OCI-LY7 (cell line): ENCODE measurements at places on chromosomes 11 and 22.

GRCh38 chr22:36897611-36898010 lies 15.8 kb upstream of the CSF2RB start:
- no peak for DNase-seq

DNA sequence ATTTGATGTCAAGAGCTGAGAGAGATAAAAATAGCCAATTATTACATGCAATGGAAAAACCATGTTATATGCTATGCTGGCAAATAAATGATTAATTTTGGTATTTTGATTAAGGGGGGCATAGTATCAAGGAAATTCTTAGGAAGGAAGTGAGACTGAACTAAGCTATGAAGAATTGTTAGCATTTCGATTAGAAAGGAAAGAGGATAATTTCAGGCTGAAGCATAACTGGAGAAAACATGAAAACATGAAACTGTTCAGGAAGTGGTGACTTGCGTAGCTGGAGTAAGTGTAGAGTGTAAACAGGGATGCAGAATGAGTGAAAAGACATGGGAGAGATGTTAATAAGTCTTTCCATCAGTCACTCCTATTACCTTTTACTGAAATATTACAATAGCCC lies 6.4 kb downstream of the ACRV1 start:
- no peak for DNase-seq

GRCh38 chr11:72234514-72234830 lies 9.5 kb downstream of the PHOX2A start:
- no peak for DNase-seq

DNA sequence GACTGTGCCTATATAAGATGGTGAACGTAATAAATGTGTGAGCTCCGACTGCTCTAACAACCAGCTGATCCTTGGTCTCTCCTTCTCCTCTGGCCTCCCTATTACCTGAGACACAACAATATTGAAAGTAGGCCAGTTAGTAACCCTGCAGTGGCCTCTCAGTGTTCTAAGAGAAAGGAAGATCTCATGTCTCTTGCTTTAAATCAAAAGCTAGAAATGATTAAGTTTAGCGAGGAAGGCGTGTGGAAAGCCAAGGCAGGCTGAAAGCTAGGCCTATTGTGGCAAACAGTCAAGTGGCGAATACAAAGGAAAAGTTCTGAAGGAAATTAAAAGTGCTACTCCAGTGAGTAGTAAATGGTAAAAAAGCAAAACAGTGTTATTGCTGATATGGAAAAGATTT lies 39.5 kb downstream of the HIPK3 start:
- no peak for DNase-seq

GRCh38 chr11:58497951-58498350 lies 10.0 kb downstream of the OR5B21 start:
- no peak for DNase-seq

GRCh38 chr11:43693731-43694130 lies 13.2 kb downstream of the HSD17B12 start:
- DNase-seq: no peak

DNA sequence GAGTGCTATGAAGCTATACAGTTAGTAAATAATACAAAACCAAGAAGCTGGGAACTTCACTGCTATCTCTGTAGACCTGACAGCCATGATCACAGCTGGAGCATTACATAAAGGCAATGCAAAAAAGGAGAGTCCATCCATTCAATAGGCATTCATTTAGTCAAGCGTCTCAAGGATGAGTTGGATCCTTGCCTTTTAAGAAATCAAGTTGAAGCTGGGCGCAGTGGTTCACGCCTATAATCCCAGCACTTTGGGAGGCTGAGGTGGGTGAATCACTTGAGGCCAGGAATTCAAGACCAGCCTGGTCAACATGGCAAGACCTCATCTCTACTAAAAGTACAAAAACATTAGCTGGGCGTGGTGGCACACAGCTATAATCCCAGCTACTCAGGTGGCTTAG lies 48.1 kb upstream of the ALKBH3 start:
- DNase-seq: no peak

GRCh38 chr22:22408731-22409696 lies 99.5 kb downstream of the ZNF280B start:
- peak; percentile 87 for DNase-seq

DNA sequence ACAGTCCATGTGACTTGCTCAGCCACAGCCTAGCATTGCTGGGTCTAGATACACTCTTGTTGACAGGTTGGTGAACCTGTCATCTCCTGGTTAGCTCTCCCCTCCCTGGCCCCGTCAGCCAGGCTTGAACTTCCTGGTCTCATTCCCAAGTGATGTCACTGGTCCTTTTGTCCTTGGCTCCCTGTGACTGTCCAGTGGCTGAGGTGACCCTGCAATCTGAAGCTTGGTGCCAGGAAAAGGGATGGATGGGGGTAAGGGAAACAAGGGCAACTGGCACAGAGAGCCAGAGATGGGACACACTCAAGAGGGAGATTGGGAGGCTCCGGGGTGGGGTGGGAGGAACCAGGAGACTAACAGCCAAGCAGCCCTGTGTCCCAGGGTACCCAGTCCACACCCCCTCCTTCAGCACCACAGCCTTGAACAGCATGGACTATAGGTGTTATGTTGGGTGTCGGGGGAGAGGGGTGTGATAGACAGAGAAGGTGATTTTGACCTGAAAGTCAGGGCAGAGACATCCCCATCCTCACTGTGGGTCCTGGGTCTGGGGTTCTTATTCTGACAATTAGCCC lies 63.8 kb upstream of the THY1 start:
- DNase-seq: no peak

DNA sequence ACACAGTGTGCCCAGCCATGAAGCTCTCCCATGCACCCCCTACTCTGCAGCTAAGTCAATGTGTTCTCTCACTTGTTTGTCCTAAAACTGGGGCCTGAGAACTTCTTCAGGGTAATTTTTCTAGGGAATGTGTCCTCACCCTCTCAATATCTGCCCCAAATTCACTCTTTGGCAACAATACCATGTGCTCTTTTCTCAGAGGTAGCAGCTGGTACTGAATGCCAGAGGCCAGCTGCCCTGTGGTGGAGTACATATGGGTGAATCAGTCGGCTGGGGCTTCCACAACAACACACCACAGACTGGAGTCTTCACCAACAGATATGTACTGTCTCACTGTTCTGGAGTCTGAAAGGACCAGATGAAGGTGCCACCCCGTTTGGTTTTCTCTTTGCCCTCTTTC lies 97.7 kb upstream of the TOP3B start:
- no peak for DNase-seq

GRCh38 chr11:77093056-77093891 lies 9.4 kb upstream of the OMP start:
- no peak for DNase-seq

- DNase-seq: no peak
These were observed 32.8 kb downstream of the FAM227A start for GRCh38 chr22:38623351-38623750.

- no peak for DNase-seq
These were observed 21.2 kb upstream of the MAP6 start for GRCh38 chr11:75689863-75690609.

- DNase-seq: no peak
These were observed 237.6 kb downstream of the ETS1 start for GRCh38 chr11:128349650-128350299.

- no peak for DNase-seq
These were observed 34.2 kb downstream of the SYT7 start for GRCh38 chr11:61546663-61547062.

DNA sequence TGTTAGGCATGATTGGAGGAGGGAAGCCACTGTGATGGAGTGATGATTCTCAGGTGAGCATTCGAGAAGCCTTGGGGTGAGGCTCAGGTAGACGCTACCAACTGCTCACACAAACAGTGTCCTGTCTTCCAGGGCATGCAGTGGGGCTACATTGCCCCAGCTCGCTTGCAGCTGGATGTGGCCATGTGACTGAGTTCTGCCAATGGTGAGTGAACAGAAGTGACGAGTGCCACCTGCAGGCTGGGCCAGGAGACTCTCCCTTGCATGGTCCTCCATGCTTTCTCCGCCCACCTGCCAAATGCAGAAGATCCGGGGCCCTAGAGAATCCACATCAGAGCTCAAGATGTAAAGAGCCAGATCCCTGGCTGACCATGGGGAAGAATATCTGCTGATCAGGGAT lies 195.9 kb downstream of the BCR start:
- peak; percentile 50 for DNase-seq

DNA sequence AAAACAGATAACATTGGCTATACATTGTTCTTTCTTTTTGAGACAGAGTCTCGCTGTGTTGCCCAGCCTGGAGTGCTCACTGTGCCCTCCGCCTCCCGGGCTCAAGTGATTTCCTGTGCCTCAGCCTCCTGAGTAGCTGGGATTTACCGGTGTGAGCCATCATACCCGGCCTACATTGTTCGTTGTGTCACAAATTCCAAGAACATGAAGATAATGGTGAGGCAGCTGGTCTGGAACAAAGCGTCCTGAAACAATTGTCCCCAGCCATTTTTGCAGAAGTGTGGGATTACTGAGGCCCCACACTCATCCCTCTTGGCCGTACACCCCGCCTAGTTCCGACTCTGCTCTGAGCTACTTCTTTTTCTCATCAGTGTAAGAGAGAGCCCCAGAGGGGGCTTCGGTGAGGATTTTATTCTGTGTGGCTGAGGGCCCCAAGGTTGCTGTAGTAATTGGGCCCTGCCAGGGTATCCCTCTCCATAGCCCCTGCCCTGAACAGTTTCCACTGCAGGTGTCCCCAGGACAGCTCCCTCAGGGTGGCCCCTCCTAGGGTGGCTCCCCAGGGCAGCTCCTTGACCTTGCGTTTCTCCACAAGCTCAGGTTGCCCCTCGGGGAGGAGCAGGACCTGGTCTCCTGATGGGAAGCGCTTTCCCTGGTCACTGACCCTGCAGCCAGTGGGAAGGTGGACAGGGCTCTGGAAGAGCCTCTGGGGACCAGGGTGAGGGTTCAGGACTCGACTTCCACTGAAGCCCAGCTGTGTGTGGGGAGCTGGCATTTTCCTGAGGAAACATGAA lies 13.1 kb upstream of the ARSA start:
- DNase-seq: no peak

DNA sequence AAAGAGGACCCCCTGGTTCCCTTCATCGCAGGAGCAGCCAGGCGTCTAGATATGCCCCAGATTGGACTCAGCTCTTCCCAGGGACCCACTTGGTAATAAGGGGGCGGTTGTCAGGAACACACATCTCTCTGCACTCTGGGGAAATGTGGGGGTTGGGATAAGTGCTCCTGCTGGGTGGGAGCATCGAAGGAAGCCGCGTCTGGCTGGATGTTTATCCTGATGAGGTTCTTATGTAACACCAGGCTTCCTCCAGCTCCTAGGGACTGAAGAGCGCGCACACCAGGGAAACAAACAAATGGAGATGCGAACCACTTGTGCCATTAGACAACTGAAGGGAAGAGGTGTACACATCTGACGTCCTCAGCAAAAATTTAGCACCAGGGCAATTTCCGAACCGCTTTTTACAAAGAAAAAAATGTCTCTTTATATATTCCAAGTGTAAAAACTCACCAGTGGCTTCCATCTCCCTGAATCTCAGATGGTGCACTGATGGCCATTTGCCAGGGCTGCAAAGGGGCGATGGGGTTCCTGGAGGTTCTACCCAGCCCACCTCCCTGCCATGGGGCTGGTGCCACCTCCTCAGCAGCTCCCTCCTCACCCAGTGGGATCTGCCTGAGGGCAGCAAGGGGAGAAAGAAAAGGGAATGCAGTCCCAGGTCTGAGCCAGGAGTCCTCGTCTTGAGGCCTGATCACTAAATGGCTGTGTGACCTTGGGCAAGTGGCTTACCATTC lies 89.4 kb downstream of the PKNOX2 start:
- no peak for DNase-seq

DNA sequence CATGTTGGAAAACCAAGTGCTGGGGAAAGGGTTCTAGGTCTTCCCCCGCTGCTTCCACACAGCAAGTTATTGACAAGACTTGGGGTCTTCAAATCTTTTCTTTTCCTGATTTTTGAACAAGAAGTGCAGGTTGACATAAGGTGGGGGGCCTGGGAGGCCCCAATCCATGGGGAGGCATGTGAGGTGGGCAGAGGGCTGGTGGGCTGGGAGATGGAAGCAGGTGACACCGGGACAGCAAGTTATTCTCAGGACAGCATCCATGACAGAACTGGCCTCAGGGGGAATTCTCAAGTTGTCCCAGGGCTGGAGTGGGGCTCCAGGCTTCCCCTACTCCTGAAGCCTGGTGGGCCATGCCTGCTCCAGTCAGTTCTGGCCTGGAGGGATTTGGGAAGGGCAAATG lies 5.5 kb downstream of the FGF19 start:
- DNase-seq: no peak

- peak; percentile 10 for DNase-seq
These were observed 753 bp upstream of the PPARA start for GRCh38 chr22:46149512-46150033.

DNA sequence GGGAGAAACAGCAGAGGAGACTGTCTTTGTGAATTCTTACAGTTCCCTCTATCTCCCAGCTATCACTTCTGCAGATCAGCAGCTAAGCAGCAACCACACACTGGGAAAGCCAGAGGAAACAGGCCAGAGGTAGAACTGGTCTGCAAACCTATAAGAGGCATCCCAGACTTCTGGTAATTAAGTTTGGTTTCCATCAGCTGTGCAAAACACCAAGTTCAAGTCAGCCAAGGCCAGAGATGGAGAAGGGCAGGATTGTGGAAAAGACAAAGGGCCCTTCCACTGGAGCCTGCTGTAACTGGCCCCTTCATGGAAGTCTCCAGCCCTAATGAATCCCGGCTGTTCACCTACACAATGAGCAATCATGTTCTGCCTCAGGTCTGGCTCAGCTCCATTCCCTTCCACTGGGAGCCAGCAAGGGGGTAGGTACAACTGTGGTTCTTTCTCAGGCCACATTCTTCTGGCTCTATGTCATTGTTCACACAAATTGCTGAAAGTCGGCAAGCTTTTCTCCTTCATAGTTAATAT lies 4.6 kb upstream of the PAMR1 start:
- no peak for DNase-seq

DNA sequence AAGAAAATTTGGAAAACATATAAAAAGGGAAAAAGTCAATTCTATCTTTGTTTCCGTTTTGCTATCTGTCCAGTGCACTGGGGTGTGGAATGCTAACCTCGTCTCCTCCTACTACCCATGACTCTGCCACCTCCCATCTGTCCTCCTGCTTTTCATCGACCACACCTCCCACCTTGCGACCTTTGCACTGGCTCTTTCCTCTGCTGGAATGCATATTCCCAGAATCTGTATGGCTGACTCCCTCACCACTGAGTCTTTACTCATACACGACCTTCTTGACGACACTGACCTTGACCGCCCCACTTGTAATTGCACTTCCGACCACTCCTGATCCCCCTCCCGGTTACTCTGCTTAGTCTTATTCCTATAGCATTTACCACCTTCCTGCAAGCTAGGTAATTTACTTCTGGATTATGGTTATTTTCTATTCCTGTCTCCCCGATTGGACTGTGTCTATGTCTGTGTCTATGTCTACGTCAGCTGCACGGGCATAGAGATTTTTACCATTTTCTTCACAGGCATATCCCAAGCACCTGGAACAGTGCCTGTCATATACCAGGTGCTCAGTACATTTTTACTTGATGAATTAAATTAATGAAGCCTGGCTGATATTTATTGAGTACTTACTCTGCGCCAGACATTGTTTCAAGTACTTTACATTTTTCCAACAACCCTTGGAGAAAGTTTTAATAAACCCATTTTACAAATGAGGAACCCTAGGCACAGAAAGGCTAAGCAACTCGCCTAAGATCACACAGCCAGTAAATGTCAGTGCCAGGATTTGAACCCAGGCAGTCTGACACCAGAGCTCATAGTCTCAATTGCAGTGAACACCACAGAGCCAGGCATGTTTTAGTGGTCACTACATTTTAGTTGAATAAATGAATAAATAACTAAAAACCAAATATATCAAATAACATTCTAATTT lies 89.3 kb upstream of the SLC22A12 start:
- no peak for DNase-seq

GRCh38 chr11:128587415-128587814 lies at the start of gene ETS1:
ETS1 (minus strand) TSS chr11:128587558; CDS start chr11:128573130, 14,428 bp downstream.
- no peak for DNase-seq
